Activated CD4-positive, alpha-beta T cell treated with anti-CD3 and anti-CD28 coated beads, Interleukin-2, amount 10 ng/mL, durations not matched to agents 7 days and 5 days (primary cell): ENCODE measurements at places on chromosomes 6 and 20.

DNA sequence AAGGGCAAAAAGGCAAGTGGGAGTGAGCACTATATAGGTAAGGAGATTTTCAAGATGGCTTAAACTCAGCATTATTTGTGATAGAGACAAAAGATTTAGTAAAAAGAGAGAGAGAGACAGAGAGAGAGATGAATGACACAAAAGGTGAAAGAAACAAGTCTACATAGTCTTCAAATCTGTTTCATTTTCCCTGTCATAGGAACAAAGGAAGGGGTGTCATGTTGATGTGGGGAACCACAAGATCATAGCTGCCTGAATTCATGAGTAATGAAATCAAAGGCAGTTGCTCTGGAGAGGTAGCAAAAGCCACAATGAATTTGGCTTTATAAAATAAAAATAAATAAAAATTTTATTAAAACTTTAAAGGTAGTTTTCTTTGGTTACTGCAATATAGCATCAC is 67.2 kb upstream of the PHIP start:
- DNase-seq = peak; percentile 12

- no peak for DNase-seq
These were observed 280.2 kb downstream of the COL12A1 start for GRCh38 chr6:74925683-74926082.

- DNase-seq = no peak
These were observed 203.3 kb downstream of the PREX1 start for GRCh38 chr20:48624315-48625020.

- DNase-seq = no peak
These were observed 207.5 kb downstream of the SMOC2 start for GRCh38 chr6:168648240-168649125.

DNA sequence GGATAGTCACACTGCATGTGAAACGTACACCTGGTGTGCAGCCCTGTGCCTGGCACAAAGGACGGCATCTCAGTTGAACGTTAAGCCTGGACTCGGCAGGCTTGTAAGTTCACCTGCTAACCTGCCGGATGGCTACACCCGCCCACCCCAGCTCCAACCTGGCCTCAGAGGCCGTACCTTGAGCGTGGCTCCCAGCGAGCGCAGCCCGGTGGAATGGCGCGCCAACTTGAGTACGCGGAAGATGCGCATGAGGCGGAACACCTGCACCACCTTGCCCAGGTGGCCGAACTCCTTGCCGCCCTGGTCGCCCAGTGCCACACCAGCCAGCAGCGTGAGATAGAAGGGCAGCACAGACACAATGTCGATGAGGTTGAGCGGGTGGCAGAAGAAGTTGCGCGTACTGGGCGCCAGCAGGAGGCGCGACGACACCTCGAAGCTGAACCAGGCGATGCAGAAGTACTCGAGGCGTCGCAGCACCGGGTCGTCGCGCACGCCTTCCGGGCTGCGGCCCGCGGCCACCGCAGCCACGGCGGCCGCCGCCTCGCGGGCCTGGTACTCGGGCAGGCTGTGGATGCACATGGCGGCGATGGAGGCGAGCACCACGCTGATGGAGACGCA is 3.3 kb downstream of the KCNS1 start:
- peak; percentile 55 for DNase-seq

GRCh38 chr6:38599261-38599660 is 40.5 kb downstream of the BTBD9 start:
- no peak for DNase-seq

- no peak for DNase-seq
These were observed 21.2 kb upstream of the ELOVL5 start for GRCh38 chr6:53369876-53370515.

GRCh38 chr6:14379568-14379967 is 262.0 kb downstream of the CD83 start:
- DNase-seq = no peak

DNA sequence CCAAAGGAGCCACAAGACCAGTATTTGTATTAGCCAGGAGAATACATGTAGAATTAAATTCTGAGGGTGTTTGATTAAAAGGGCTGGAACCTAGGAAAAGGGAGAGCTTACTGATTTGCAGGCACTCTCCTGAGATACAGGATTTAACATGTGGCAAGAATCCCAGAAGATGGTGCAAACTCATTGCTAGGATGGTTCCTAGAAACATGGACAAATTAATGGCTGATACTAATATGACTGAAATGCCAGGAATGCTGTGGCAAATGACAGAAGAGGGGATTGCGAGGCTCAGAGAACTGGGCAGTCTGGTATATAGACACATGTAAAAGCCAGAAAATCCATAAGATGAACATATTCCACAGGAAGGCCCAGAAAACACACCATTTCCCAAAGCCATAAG is 118.1 kb downstream of the RWDD2A start:
- no peak for DNase-seq

GRCh38 chr20:2350606-2351005 is 30.1 kb upstream of the TGM6 start:
- no peak for DNase-seq

GRCh38 chr6:158069800-158070195 is 88.1 kb downstream of the SYNJ2 start:
- no peak for DNase-seq

DNA sequence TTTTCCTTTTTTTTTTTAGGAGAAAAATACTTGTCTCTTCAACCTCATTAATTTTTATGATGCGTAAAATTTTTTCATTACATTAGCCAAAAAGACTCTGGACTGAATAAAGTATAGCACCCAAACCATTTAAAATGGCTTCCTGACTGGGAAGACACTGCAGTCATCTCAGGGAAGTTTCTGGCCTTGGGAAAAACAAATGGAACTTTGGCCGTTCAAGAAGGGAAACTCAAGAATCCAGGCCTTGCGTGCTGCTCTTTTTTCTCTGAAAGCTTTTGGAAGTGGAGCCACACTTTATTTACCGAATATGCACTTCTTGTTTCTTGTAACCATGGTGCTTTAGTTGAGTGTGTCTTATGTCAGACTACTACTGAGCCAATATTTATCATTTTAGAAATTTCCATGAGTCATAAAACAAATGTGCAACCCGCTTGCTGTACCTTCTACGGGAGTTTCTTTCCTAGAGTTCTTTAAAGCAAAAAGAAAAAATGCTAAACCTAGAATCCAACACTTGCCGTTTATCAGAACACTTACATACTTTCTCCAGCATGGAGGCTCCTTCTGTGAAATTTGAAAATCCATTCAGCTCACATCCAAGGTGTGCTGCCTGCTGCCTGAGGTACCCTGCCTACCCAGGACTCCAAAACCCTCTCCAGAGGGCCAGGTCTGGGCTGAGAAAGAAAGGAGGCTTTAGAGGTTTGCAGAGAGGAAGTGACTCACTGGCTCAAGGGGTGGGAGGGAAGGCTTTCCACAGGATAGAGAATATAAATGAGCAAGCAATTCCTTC is 11.5 kb upstream of the DSTN start:
- DNase-seq = no peak

DNA sequence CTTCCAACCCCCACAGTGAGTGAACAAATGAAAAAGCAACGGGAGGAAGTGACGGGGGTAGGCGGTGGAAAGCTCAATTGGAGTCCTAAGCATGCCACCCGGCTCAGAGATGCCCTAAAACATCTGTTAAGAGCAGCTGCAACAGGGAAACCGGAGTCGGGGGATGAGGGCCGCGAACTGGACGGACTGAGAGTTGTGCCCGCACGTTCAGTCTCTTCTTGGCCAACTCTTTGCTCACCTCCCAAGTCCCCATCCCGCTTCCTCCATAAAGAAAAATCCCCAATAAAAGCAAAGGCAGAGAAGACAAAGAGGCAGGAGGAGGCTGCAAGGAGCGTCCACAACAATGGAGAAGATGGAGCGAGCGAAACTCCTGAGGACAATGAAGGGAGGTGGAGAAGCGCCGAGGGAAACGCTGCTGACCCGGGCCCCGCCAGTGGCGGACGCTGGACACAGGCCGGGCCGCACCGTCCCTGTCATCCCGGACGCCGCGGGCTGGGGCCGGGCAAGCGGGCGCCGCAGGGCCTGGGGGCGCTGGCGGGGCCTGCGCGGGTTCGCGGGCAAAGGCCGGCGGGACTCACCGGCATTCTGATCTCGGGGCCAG is 600 bp downstream of the SEC63 start:
- DNase-seq = peak; percentile 75

GRCh38 chr6:66992660-66993059 is 1285.6 kb upstream of the EYS start:
- DNase-seq = no peak

DNA sequence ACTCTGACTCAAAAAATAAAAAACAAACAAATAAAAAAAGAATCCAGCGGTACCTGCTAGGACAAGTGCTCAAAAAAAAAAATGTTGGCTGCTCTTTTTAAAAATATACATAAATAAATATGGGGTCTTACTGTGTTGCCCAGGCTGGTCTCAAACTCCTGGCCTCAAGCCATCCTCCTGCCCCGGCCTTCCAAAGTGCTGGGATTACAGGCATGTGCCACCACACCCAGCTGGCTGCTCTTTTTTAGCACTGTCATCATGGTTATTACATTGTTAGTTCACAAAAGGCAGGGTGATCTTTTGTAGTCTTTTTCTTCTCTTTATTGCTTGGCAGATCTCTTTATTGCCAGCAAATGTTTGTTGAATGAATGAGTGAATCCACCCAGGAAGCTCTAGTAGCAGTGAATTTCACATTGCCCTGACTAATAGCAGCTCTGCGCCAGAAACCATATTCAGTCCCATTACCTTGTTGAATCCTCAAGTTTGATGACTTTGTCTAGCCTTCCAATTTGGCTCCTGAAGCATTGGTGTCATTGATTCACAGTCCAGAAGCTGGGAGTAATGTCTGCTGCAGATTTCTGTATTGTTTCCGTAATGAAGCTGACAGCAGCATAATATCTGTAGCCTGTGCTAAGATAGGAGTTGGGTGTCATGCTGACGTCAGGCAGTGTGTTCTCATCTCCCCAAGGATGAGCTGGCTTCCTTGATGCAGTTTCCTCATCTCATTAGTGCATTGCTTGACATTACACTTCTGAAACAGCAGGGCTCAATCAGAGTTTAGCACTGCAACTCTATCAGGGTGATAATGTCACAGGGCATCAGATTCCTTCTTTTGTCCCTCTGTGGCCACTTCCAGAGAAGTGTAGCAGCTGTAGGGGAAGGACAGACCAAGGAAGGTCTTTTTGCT is 84.9 kb upstream of the TGM3 start:
- no peak for DNase-seq

DNA sequence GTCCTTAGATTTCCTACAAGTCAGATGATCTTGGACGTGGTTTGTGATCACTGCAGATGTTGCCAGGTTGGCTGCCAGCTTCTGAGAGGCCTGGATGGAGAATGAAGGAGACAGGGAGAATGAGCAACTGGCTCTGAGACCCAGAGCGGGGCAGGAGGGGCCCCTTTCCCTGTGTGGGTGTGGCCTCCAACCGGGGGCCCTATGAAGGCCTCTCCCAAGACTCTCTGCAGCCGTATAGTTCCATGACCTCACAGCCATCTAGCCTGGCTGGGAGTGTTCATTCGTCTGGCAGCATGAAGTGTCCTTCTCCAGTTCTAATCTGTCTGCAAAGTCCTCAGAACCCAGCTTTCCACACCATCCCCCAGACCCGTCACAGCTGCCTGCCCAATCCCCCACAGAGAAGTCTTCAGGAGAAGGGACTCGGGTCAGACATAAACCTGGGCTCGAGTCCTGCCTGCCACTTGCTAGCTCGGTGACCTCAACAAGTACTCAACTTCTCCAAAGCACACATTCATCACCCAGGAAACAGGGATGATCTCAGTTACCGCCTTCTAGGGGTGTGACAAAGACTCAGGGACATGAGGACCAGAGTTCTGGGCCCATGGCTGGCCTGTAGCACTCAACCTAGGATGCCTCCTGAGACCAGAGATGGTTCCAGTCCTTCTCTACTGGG is 122.6 kb downstream of the EDN3 start:
- DNase-seq = no peak

GRCh38 chr6:137121401-137121997 is 51.9 kb downstream of the IL22RA2 start:
- DNase-seq = no peak

- DNase-seq = no peak
These were observed 18.7 kb downstream of the TFEB start for GRCh38 chr6:41716516-41717391.

- DNase-seq = no peak
These were observed 62.4 kb downstream of the NCOA7 start for GRCh38 chr6:125853168-125853567.

DNA sequence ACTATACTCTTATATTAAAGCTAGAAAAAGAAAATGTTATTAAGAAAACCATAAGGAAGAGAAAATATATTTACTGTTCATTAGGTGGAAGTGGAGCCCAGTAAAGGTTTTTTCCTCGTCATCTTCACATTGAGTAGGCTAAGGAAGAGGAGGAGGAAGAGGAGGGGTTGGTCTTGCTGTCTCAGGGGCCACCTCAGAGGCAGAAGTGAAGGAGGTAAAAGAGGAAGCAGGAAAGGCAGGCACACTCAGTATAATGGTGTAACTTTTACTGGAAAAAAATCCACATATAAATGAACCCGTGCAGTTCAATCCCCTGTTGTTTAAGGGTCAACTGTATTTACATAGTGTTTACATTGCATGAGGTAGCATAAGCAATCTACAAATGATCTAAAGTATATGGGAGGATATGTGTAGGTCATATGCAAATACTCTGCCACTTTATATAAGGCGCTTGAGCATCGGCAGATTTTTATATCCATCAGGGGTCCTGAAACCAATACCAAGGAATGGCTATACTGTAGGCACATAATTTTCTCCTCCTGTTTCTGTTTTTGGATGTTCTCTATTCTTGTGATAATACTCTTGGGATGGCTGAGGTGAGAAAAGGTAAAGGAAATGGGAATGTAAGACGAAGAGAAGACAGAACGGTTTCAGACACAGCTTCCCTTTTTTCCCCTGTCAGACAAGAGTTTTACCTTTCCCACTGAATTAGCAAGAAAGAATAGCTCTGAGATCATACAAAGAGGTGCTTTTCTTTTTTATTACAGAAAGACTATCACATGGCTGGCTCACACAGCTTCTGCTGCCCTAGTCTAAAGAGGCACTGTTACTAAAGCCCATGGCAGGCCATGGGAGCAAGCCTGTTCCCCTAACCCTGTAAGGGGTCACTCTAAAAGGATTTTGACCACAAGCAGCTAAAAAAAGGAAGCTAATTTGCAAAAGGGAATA is 59.9 kb downstream of the NUDT3 start:
- DNase-seq = no peak

DNA sequence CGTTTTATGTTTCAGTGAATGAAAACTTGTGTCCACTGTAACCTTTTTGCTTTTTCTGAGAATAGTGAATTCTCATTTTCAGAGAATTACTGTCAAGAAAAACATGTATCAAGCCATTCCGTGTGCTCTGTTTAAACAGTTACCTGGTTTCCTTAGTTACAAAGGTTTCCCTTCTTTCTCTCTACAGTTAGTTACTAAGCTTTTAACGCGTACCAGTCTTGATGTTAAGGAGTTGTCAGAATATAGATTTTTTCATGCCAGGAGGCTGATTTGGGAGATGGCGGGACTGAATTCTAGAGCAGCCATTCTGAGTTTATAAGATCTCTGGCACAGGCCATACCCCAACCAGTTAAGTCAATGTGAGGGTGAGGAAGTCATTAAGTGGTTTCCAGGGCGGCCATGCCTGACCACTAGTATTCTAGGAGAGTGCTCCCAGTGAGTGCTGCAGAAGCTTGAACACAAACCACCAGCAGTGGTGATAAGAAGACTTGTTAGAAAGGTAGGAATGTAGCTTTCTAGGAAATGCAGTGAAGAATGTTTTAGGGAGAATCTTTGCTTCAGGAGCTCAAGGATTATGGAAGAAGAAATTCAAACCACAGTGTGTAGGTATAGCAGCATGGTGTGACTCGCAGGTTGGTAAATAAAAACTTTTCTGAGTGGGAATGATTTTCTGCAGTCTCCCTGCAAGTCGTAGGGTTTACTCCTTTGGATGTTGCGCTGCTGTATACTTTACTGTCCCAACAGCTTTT is 112.9 kb downstream of the JARID2 start:
- DNase-seq = no peak

- DNase-seq = no peak
These were observed 14.6 kb downstream of the MYH7B start for GRCh38 chr20:34970193-34970840.
